GM13977 (cell line): ENCODE measurements at places on chromosomes 16 and 17.
A peak's percentile ranks its signal among the peaks of the same experiment; 100 is the strongest.

DNA sequence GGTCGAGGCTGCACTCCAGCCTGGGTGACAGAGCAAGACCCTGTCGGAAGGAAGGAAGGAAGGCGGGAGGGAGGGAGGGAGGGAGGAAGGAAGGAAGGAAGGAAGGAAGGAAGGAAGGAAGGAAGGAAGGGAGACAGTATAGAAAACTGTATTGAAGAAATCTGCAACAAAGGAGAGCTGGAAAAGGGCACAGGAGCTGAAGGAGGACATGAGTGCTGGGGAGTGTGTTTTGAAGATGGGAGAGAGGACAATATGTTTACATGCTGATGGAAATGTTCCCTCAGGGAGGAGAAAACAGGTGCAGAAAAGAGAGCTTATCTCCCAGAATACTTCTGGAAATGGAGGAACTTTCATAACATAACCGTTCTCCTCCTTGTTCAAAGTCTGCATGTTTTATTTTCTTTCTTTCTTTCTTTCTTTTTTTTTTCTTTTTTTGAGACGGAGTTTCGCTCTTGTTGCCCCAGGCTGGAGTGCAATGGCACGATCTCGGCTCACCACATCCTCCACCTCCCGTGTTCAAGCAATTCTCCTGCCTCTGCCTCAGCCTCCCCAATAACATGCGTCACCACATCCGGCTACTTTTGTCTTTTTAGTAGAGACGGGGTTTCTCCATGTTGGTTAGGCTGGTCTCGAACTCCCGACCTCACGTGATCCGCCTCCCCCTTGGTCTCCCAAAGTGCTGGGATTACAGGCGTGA lies 2.7 kb upstream of the HAP1 start:
- no peak for DNase-seq

GRCh38 chr17:14831491-14831890 lies 433.6 kb downstream of the PMP22 start:
- no peak for DNase-seq

- DNase-seq, result peak; percentile 46
Observed at GRCh38 chr17:30477774-30478115, 537 bp downstream of the GOSR1 start.

- DNase-seq, result no peak
Observed at GRCh38 chr16:10554569-10554968, 25.8 kb downstream of the EMP2 start.

GRCh38 chr17:1620486-1620885 lies 8.1 kb downstream of the SLC43A2 start:
- DNase-seq, result no peak

- DNase-seq, result no peak
Observed at GRCh38 chr17:81039096-81039495, 4.1 kb downstream of the BAIAP2 start.

DNA sequence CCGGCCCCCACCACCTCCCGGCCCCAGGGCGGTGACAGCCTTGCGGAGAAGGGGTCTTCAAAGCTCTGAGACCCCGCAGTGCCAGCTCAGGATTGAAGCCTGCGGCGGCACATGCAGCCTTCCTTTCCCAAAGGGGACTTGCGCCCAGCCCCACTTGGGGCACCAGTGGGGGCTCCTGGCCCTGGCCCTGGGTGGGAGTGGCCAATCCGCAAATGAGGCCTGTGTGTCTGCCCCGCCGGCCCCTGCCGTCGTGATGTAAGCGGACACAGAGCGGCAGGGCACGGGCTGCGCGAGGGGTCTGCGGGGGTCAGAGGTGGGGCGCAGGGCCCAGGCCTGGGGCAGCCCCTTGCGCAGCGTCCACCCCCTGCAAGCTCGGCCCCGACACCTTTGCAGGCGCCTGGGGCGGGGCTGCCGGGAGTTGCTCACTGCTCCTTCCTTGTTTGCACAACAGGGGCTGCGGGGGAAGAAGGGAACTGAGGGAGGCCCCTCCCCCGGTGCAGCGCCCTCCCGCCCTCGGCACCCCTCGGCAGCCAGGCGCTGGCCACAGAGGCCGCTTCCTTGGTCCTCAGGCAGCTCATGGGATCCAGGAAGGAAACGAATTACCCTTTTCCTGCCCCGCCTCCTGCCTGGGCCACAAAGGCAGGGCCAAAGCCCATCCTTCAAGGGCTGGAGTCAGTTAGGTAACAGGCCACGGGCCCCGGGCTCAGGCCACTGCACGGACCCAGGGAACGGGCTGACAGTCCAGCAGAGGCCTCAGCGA lies 2.9 kb downstream of the SLC16A3 start:
- DNase-seq, result no peak

DNA sequence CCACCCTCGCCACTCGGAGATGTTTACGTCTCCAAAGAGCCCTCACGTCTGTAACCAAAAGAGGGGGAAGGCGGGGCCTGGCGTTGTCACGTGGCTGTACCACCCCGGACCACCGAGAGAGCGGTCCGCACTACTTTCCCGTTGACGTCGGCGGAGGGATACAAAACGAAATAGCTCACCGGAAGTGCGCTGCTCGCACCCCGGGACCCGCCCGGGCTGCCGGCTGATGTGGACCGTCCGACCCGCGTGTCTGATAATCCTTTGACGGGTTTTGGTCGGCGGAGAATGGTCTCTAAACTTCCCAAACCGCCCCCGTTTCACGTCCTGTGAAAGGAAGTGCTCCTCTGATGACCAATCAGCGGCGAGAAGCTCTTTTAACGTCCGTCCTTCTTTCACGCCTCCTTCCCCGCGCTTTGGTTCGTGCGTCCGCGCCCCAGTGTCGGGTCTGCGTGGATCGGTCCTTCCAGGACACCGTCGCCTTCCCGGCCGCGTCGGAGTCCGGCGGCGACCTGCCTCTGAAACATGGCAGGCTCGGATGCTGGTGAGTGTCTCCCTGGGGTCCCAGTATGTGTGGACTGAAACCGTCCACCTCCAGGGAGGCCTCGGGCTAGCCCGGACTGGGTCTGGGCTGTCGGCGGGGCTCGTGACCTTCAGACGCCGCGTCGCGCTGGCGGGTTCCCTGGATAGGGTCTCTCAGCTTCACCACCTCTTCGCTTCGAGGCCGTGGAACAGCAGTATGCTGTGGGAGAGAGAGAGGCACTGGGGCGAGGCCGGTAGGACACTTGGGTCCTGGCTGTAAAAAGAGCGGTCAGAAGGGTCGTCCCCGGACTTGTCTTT lies at the start of gene CEP95:
CEP95 (plus strand) TSS at position 402 of the 837 bp plus-strand sequence; CDS start at position 523, 121 bp downstream.
- peak; percentile 93 for DNase-seq

- no peak for DNase-seq
Observed at GRCh38 chr17:10116753-10117420, 81.5 kb downstream of the GAS7 start.

DNA sequence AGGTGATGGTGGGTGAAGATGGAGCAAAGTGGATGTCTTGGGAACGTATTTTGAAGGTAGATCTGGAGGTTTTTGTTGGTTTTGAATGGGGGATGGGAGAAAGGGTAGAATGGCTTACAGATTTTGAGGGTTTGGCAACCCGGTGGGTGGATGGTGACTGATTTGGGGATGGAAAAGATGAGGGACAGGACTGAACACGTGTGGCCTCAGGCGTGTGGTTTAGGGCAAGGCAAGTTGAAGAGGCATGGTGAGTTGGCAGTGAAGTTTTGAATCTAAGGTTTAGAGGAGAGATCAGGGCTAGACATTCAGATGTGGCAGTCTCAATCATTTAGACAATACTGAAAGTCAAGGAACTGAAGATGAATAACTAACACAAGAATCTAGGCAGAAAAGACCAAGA lies 5.0 kb upstream of the DCTPP1 start:
- DNase-seq, result no peak

DNA sequence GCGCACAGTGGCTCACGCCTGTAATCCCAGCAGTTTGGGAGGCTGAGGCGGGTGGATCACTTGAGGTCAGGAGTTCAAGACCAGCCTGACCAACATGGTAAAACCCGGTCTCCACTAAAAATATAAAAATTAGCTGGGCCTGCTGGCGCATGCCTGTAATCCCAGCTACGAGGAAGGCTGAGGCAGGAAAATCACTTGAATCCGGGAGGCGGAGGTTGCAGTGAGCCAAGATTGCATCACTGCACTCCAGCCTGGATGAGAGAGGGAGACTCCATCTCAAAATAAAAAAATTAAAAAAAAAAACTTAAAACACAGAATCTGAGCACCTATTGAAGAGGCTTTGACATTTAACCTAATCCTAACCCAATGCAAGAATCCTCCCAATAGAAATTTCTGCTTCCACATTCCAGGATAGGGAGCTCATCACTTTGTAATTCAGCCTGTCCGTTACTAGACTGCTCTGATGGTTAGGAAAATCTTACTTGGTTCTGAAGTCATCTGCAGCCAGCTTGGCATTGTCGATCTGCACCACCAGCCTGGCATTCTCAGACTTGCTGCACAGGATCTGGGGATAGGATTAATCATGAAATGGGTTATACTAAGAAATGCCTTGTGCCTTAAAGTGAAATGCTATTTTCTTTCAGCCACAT lies 2.1 kb downstream of the KRT33B start:
- DNase-seq, result no peak

DNA sequence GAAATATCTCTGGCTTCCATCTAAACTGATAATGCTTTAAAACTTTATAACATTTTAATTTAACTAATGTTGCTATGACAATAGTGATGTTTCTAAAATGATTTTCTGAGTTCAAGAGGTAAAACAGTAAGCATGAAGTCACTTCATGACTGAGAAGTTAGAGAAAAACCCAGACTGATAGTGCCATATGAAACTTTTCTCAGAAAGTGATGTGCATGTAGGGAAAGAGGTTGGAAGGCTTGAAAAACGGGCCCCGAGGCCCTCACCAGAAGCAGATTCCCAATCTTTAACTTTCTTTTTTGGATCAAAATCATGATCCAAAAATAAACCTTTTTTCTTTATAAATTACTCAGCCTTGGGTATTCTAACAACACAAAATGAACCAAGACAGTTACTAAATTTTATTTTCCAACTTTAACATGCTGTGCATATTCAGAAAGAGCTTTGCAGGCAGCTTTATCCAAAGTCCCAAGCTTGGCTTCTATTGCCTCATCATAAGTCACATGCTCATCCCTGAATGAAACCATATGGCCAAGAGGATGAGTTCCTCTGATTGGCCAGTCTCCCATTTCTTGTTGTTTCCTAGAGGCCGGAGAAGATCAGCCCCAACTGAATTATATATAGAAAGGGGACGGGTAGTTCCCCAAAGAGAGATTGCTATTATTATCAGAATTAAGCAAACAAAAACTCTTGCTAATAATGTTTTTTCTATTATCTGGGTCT lies 357.6 kb upstream of the SALL1 start:
- DNase-seq, result no peak

DNA sequence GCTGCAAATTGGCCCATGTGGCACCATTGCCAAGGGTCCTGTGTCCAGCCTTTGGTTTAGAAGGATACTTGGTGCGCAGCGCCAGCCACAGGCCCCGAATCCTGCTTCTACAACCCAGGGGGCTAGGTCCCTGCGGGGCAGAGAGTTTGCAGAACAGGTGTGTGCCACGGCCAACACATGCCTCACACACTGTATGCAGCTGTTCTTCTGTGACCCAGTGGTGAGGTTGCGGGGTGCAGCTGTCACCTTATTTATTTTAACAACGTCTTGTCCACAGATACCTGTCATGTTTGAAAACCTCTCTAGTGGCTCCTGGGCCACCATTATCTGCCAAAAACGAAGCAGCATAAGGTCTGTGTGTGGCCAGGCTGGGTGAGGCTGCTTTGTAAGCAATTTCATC lies 11.6 kb downstream of the CBFA2T3 start:
- no peak for DNase-seq

- no peak for DNase-seq
Observed at GRCh38 chr17:35972945-35973332, 8.4 kb downstream of the CCL16 start.

- DNase-seq, result peak; percentile 77
Observed at GRCh38 chr17:7014995-7015958, 2.9 kb downstream of the RNASEK start.

- DNase-seq, result no peak
Observed at GRCh38 chr16:88102597-88102996, 151.4 kb downstream of the BANP start.

DNA sequence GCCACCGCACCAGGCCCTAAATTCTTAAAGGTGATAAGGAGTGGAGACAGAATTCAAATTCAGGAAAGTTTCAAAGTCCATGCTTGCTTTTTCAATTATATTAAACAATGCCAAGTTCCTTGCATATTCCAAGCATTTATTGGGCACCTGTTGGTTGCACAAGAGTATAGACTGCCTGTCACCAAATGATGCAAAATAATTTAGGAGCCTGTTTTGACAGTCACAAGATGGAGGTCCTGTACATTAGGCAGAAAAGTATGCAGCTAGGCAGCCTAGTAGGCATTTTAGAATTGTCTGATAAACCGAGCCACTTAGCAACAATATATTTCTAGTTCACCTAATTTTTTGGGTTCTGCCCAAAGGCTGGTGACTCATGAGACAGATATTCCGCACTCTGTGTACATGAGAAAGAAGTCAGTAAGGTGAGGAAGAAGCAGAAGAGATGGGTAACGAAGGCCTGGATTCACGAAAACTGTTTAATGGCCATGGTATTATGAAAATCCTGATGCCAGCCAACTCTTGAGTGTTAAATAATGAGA lies 7.3 kb downstream of the ACACA start:
- no peak for DNase-seq

- DNase-seq, result no peak
Observed at GRCh38 chr16:60318486-60318885, 1584.4 kb upstream of the GOT2 start.

GRCh38 chr16:23771027-23771426 lies 16.2 kb downstream of the CHP2 start:
- no peak for DNase-seq

DNA sequence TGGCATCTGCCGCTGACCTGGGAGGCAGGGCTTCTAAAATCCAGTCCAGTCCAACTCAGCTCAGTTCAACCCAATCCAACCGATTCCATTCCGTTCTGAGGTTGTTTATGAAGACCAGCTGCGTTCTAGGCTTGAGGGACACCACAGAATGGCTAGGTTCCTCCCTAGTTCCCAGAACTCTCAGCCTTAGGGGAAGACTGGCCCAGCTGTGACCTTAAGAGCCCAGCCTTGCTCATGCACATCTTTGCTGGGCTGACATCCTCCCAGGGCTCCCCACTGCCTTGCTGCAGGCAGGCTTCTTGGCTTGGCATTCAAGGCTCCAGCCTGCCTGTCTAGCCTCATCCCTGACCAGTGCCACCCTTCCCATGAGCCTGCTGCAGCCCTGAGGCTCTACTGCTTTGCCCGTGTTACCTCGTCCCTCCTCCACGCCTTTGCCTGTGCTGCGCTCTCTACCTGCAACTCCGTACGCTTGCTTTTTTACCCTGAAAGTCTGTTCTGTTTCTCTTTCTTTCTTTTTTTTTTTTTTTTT lies 7.9 kb downstream of the SLC12A3 start:
- no peak for DNase-seq
